Memory B cell (primary cell): ENCODE measurements at places on chromosomes 7 and 10.

DNA sequence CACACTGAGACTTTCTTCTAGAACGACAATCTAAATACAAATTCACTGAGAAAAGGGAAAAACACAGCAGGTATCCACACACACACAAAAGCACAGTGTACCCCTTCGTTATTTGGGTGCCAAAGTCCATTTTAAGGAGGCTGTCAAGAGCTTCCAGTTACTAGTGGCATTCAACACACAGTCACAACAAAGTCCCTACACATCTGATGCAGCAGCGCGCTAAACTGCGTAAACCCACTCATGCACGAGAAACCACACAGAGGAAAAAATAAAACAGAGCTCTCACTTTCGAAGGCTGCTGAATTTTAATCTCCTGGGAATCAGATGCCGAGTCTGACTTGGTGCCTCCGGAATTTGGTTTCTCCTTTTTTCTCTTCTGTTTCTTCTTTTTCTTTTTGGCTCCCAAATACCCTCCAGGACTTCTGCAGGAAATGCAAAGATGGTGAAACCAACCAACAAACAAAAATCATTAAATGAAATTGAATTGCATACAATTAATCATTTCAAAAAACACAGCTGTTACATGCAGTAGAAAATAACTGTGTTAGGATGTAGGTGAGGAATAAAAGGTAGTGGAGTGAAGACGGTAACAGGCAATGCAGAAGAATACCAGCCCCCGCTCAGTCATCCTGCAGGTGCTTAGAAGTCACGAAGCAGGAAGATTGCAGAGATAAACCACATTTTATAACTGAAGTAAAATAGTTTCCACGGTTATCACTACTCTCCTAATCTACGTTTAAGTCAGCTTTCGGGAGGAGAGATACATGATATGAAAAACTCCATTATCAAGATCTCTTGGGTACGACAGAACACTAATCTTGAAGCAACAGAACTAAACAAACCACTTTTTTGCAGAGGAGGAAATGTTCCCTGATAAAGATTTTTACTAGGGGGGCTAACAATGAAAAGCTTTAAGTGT, 27.1 kb downstream of the NMT2 start:
- H3K4me1 ChIP-seq = peaks cover 16% of the 10 kb centered on the region
- DNase-seq = peak; percentile 72
- H3K36me3 ChIP-seq = peaks cover 10% of the 10 kb centered on the region
- H3K4me3 ChIP-seq = peak overlapping the region; percentile 66

DNA sequence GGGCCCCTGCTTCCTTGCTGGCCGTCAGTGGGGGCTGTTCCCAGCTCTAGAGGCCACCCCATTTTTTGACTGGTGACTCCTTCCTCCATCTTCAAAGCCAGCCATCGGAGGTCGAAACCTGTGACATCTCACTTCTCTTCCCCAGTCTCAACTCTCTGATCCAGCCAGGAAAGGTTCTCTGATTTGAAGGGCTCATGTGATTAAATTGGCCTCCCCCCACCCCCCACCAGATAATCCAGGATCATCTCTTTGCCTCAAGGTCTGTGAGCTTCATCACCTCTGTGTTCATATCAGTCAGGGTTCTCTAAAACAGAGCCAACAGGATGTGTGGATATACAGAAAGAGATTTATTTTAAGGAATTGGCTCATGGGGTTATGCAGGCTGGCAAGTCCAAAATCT, 5.6 kb upstream of the RAMP3 start:
- no peak overlapping the region for H3K4me3 ChIP-seq
- DNase-seq = no peak
- no peaks in the 10 kb centered on the region for H3K36me3 ChIP-seq
- H3K27ac ChIP-seq = no peak overlapping the region
- peaks cover 3% of the 10 kb centered on the region for H3K4me1 ChIP-seq

DNA sequence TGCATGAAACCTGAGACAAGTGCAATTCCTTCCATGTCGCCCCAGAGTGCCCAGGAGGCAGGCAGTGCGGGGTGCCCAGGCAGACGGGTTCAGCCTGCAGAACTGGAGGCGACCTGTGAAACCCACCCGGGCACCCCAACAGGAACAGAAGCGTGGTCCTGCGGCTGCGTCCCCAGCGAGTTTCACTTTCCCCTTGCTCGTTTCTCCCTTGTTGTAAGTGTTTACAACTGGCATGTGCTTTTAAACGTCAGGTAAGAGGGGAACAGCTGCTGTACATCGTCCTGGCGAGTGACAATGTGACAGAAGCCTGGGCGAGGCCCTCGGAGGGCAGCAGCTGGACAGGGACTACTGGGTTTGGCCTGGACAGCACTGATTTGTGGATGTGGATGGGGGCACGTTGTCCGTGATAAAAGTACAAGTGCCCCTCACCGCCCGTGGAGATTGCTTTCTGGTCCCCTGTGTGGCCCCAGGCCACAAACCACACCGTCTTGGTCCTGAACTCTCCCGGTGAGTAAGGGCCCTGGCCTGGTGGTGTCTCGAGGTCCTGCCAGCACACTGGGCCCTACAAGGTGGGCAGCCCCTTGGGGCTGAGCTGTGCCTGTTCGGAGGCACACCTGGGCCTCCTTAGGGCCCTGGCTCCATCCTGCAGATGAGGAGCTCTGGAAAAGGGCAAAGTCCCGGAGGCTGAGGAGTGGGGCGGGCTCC, 4.0 kb downstream of the VENTX start:
- H3K27me3 ChIP-seq = peaks cover 11% of the 10 kb centered on the region
- H3K36me3 ChIP-seq = no peaks in the 10 kb centered on the region
- peaks cover 24% of the 10 kb centered on the region for H3K4me1 ChIP-seq
- H3K4me3 ChIP-seq = peak overlapping the region; percentile 81
- peak overlapping the region; percentile 15 for H3K27ac ChIP-seq

DNA sequence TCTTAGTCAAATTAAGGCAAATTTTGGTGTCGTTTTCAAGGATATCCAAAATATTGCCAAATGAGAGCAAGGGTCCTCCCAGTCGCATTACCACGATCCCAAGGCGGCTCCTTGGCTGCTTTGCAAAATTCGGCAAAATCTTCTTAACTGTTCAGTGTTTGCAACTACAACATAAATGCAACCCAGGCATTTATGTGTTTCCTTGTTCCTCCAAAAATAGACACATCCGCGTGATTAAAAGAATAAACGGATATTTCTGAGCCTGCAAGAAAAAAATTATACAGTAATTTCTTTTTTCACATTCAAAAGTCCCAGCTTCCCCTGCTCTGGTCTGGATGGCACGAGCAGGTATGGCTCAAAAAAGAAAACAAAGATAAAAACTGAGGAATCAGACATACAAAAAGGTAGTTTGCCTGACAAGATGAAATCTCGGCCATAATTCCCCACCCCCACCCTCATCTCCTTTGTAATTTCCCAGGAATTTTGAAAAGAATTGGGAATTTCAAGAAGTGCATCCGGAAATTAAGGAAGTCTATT, 6.0 kb downstream of the SKIDA1 start:
- H3K4me3 ChIP-seq = no peak overlapping the region
- peak overlapping the region; percentile 41 for H3K27ac ChIP-seq
- no peak for DNase-seq
- no peaks in the 10 kb centered on the region for H3K36me3 ChIP-seq

DNA sequence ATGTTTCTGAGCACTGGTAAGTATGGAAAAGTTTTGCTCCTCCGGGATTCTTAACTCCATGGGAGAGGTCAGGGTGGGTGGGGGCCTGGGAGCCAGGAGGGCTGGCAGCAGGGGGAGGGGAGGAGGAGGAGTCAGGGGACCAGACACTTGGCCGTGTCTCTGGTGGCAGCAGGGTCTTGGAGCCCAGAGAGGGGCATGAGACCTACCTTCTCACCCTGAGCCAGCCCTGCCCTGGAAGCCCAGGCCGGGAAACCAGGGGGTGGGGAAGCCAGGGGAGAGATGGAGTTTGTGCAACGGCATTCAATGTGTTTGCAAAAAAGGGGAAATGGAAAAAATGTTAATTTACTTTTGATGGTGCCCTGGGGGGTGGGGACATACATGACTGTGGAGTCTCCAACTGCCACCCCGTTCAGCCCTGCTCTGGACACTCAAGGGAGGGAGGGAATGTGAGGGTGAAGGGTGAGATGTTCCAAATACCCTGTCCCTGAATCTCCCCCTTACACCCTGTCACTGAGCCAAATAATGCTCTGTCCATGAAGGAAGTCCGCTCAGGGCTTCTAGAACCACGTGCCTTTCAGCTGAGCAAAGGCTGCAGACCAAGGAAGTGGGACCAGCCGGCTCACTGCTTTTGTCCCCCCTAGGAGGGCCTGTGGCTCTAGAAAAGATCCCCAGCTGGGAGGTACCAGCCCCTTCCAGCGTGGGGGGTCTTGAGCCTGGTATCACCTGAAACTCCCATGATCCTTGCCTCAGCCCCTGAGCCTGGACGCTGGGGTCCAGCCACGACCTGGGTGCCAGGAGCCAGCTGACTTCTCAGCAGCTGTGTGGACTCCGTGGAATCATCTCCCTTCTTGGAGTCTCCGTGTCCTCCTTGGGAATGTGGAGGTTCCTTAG, 48.3 kb downstream of the TMEM270 start:
- H3K4me3 ChIP-seq = peak overlapping the region; percentile 58
- H3K4me1 ChIP-seq = peaks cover 9% of the 10 kb centered on the region
- peaks cover 8% of the 10 kb centered on the region for H3K27me3 ChIP-seq
- H3K27ac ChIP-seq = no peak overlapping the region

DNA sequence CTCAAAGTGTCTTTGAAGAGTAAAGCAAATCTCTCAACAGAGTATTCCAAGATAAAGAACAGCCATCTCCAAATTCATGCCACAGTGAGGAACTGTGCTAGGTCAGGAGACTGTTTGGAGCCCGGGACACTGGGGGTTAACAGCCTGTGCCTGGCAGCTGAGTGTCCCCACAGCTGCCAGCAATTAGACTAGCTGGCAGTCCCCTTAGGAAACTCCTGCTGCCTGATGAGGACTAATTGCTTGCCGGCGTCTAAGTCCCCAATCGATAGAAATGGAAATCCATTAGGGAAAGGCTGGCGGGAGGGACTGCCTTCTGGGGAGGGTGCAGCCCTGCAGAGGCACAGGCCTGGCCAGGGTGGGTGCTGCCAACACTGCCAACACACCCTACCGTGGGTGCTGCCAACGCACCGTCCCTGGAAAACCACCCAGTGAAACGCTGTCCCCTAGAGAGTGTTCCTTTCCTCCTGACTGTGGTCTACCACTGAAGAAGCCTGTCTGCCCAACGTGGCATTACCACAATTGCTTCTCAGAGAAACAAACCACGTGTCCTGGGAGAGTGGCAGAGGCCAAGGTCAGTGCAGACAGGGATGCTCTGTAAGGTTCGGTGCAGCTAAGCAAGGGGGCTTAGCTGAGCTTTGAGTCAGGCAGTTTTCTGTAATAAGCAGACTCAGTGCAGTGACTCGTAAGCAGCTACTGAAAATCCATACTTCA, 60.8 kb downstream of the XRCC2 start:
- peaks cover 2% of the 10 kb centered on the region for H3K36me3 ChIP-seq
- no peak overlapping the region for H3K4me3 ChIP-seq
- H3K4me1 ChIP-seq = no peaks in the 10 kb centered on the region
- H3K27me3 ChIP-seq = peaks cover 3% of the 10 kb centered on the region
- no peak for DNase-seq

DNA sequence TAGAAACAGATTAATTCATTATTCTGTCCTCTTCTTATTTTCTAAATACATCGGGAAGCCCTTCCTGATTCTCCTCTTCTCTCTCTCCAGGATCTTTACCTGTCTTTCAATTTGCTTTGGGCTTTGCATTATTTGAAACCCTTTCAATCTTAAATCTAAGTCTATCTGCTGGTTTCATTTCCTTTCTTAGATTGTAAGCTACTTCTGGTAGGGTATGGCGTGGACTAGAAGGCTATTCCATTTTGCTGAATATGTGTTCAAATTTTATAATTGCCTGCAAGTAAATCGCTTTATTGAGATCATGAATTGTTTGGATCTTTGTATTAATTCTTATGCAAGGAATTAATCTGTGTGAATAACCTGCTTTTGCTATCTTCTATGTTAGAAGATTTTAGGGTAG, 11.1 kb downstream of the STAM start:
- peak overlapping the region; percentile 48 for H3K27ac ChIP-seq
- no peak overlapping the region for H3K4me3 ChIP-seq
- H3K27me3 ChIP-seq = no peaks in the 10 kb centered on the region
- H3K36me3 ChIP-seq = peaks cover 29% of the 10 kb centered on the region

DNA sequence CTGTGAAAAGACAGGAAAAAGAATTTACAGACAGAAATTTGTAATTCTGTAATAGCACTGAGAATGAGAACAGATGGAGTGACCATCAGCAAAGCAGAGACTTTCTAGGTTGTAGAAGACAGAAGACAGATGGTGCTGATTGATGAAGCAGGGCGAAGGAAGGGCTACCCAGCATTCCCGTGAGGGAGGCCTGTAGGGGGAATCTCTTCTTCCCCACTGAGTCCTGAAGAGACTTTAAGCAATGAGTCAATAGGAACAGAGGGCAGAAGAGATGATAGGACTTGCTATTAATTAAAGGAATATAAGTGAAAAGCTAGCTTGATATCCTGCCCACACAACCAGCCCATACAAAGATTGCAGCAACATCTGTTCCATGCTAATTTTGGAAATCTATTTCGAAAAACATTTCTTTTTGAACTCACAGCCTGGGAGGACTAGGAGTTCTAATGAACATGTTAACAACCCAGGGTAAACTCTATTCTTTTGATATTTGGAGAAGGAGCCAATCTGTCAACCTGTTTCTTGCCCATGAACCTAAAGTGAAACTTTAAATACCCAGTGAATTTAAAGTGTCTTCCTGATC, 44.1 kb downstream of the RALA start:
- no peak overlapping the region for H3K4me3 ChIP-seq
- peaks cover 13% of the 10 kb centered on the region for H3K4me1 ChIP-seq
- no peak for DNase-seq
- peak overlapping the region; percentile 56 for H3K27ac ChIP-seq

DNA sequence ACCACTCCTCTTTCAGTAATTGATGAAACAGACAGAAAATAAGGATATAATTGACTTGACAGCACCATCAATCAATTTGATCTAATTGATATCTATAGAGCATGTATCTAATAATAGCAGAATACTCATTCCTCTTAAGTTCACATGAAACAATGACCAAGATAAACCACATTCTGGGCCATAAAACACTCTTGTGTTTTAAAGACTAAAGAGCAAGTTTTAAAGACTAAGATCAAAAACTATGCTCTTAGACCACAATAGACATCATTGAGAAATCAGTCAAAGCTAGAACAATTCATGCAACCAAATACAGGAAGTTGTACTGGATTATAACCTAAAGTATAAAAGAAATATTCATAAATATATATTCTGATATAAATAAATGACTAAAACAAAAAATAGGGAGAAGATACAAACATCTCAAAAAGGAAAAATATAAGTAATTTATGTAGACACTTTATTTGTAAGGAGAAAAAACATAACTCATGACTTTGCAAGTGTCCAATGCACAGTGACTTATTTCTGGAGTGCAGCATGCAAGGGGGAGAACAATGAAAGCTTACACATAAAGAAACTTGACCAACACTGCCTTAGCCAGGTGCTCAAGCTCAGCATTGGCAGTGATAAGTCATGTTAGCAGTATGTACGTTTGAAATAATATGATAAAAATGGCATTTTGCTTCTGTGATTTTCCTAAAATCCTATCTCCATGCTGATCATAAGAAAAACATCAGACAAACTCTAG, 312.7 kb upstream of the IGFBP3 start:
- H3K27me3 ChIP-seq = peaks cover 1% of the 10 kb centered on the region
- H3K27ac ChIP-seq = no peak overlapping the region
